Uterus (tissue), 4 donors: ENCODE measurements at places on chromosomes 2 and 18. TPM values are rescaled to one million over a fixed set of nuclear protein-coding genes. Genes with fewer than 3 reads are reported as not detected.

EPC2 gene
- 71.4 TPM for total RNA-seq

IMMT gene
- 48.5 TPM for total RNA-seq

GRCh38 chr2:43207553-43208300 lies 18.7 kb downstream of the ZFP36L2 start:
- no peak for DNase-seq

SPHKAP gene
- total RNA-seq: not detected

DNA sequence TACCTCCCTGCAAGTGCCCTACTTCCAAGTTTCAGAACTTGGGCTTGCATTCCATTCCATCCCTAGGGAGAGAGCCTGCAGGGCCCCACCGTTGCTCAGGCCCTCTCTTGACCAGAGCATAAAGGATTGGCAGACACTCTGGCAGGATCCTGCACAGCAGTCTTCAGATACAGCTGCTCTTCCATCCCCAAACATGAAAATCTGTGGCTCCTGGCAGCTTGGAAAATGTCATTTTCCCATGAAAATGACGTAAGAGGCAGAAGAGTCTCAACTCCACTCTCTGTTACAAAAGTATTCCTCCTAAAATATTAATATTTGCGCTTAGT lies 162.6 kb downstream of the GFPT1 start:
- no peak for DNase-seq

DNA sequence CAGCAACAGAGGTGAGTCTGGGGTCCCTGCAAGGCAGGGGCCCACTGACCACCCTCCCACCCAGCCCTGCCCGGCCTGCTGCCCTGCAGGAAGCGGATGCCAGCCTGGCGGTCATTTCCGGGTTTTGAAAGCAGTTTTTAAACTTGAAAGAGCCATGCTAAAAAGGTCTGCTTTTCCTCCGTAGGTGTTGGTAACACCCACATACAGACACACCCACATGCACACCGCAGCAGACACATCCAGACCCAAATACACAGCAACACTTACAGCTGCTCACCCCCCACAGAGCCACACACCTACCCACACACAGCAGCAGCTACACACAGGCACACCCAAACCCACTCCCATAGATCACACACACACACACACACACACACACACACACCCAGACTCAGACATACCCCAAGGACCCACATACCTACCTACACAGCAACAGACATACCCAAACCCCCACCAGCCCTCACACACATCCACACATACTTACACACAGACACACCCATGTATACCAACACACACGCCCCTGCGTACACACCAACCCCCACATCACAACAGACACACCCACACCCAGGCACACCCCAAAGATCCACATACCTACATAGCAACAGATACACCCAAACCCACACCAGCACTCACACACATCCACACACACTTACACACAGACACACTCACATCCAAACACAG lies 7.6 kb downstream of the ZFP36L2 start:
- DNase-seq: no peak
